ENCODE measurements at places on chromosomes 2 and 18. TPM values are rescaled to one million over a fixed set of nuclear protein-coding genes. Genes with fewer than 3 reads are reported as not detected.

Gene GPR45
- polyA plus RNA-seq: not detected

Gene REG3A
- not detected for polyA plus RNA-seq

Gene SERPINB5
- not detected for polyA plus RNA-seq

Gene XPO1
- 45.1 TPM for polyA plus RNA-seq

Gene PLA2R1
- polyA plus RNA-seq: not detected

Gene TACR1
- polyA plus RNA-seq: not detected

Gene TTC39C
- polyA plus RNA-seq: 51.4 TPM

Gene POTEI
- not detected for polyA plus RNA-seq

Gene TMEM37
- polyA plus RNA-seq: 1.8 TPM

Gene GPR75
- 0.12 TPM for polyA plus RNA-seq

Gene EVX2
- not detected for polyA plus RNA-seq

Measured in naive thymus-derived CD4-positive, alpha-beta T cell (primary cell).